Fibroblast of skin of left quadriceps (primary cell): ENCODE measurements at places on chromosomes 13 and 19.
A peak's percentile ranks its signal among the peaks of the same experiment; 100 is the strongest.

- no peak for DNase-seq
These were observed 11.0 kb downstream of the TSHZ3 start for GRCh38 chr19:31338069-31338776.

GRCh38 chr13:113226873-113227450 lies 17.5 kb downstream of the CUL4A start:
- DNase-seq, result no peak

DNA sequence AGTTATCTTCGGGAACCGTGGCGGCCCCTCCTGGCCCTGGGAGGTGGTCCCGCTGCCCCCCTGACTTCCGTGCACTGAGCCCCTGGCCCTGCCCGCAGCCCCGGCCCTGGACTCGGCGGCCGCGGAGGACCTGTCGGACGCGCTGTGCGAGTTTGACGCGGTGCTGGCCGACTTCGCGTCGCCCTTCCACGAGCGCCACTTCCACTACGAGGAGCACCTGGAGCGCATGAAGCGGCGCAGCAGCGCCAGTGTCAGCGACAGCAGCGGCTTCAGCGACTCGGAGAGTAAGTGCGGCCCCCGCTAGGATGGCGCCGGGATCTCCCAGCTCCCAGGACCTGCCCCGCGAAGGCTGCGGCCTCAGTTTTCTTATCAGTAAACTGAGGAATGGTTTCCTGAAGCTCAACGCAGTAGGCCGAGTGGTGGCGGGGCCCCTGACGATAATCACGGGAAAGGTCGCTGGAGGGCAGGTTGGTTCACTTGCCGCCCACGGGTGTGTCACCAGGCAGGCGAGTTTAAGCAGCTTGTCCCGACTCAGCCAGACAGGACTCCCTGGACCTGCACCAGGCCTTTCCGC lies 924 bp downstream of the RGCC start:
- DNase-seq, result no peak

GRCh38 chr13:112184851-112185371 lies 118.0 kb downstream of the SOX1 start:
- DNase-seq, result no peak

DNA sequence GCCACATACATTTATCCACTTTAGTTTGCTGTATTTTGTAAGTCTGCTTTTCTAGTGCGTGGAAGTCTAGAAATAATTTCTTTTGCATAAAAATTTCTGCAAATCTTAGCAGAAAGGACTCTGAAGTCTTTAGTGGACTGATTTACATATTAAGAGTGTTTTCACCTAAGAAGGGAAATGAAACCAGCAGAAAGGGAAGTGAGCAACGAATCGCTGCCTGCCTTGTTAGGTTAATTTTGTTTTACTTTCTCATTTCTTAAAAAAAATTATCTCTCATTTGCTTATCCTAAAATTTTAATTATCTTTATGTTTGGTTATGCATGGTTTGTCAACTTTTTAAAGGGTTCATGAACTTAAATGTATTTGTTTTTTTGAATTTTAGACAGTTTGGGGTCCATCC lies 767 bp upstream of the GPR18 start:
- DNase-seq, result no peak

DNA sequence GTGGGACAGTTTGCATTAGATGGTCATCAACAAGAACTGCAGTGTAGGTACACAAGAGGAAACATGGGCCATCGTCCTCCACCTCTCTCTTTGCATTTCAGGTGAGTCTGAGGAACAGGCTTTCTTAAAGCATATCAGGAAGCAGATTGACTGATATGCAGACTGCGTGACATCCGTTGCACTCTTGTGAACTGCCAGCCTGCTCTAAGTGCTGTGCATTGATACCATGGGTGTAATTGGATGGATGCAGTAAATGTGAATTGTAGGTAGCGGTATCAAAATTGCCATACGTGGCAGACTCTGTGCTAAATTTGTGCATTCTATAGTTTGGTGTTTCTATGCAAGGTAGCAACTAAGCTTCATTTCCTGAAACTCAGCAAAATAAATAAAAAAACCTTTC lies 1008.3 kb downstream of the EFNB2 start:
- DNase-seq, result no peak

DNA sequence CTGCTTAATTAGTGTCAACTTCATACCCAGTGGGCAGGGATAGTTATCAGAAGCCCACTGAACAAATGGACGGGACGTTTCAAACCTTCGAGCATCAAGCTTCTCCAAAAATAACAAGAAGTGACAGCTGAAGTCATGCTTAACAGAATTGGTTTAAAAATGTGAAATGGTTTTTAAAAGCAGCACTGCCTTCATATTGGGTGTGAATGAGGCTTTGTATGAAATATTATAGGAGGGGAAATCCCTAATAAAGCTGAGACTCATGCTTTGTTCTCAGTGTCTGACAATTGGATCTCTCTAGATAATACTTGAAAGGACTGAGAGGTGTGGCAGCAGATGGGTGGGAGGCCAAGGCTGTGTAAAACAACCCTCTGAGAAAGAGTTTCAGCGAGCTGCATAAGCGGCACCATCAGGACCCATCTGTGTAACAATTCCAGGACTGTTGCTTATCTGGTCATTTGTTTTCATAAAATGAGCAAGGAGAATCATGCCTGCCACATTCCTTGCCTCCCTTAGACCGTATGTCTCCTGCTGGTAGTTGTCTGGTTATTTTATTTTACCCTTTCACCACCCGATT lies 667.7 kb downstream of the DIAPH3 start:
- no peak for DNase-seq

DNA sequence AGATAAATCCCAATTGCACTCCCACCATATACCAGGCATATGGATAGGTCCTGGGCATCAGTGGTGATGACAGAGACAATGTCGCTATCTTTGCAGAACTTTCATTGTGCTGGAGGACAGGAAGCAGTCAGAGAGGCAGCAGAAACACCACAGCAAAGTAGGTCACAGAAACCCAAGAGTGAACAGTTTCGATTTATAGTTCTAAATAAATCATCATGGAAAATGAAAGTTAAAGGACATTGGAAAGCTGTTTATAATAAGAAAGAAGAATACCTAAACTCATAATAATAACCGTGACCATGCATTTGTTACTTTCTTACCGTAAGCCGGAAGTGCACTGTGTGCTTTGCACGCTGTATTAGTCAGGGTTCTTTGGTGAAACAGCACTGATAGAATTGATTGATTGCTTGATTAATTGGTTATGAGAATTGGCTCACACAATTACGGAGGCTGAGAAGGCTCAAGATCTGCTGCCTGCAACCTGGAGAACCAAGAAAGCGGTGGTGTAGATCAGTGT lies 38.9 kb downstream of the ALOX5AP start:
- DNase-seq, result no peak

- no peak for DNase-seq
These were observed 1.9 kb downstream of the TSHZ3 start for GRCh38 chr19:31347354-31347753.

DNA sequence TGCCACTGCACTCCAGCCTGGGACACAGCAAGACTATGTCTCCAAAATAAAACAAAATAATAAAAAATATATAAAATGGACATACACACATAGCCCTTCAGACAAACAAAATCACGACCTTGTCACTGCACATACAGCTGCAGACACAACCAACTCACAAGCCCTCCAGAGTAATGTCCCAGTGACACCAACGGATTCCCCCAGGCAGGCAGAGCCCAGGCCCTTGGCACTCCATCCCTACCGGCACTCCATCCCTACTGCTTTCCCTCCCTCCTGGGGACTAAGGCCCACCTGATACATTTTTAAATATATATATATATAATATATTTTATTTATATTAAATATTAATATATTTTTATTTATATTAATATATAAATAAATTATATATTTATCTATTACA lies 18.5 kb downstream of the ZNF101 start:
- no peak for DNase-seq

- DNase-seq, result no peak
These were observed 63.6 kb upstream of the FLT1 start for GRCh38 chr13:28558567-28558966.

- no peak for DNase-seq
These were observed 1.4 kb downstream of the SGCG start for GRCh38 chr13:23182142-23182541.

GRCh38 chr13:33863188-33863789 lies 45.3 kb downstream of the RFC3 start:
- no peak for DNase-seq

- DNase-seq, result no peak
These were observed 73.3 kb upstream of the FNDC3A start for GRCh38 chr13:48902368-48902767.

DNA sequence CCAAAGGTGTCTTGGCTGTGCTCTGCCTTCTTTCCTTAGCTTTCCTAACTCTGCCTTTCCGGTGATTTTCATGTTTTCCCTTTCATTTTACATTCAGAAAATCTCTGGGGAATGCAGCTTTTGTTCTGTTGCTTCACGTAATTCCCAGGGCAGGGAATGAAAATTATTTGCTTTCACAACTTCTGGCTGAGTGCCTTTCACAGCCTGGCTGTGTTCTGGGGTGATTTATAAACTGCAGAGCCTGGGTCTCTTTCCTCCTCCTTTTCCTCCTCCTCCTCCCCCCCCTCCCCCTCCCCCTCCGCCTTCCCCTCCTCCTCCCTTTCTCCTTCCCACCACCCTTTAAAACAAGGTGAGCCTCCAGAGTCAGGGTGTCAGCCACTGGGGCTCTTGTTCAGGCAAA lies 84.3 kb downstream of the RNASEH2B start:
- peak; percentile 44 for DNase-seq

DNA sequence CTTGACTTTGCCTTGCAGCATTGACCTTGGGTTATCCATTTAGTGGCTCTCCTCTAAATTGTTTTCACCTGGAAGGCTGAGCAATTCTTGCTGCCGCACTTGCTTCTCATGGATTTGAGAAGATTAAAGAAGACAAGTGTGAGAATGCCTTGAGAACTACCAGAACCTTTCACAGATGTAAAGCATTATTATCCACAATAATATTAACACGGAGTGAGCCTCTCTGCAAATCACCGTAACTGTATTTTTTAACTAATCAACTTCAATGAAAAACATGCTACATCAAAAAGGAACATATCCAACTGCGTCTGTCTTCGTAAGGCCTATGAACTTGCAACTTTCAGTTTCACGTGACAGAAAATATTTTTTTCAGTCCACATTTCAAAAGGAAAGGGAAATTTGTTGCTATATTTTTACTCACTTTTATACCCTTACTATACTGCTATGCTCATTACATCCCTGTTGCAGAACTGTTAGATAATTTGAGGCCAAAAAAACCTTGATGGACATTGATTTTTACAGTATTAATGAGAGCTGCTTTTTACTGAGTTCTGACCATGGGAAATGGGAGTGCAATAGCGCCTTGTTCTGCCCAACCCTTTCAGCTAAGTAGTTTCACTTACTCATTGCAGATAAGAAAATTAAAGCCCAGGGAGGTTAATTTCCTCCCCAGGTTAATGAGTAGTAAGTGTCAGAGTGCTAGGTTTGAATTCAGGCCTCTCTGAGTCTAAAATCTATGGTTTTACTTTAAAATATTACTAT lies 93.8 kb upstream of the RAP2A start:
- DNase-seq, result no peak

DNA sequence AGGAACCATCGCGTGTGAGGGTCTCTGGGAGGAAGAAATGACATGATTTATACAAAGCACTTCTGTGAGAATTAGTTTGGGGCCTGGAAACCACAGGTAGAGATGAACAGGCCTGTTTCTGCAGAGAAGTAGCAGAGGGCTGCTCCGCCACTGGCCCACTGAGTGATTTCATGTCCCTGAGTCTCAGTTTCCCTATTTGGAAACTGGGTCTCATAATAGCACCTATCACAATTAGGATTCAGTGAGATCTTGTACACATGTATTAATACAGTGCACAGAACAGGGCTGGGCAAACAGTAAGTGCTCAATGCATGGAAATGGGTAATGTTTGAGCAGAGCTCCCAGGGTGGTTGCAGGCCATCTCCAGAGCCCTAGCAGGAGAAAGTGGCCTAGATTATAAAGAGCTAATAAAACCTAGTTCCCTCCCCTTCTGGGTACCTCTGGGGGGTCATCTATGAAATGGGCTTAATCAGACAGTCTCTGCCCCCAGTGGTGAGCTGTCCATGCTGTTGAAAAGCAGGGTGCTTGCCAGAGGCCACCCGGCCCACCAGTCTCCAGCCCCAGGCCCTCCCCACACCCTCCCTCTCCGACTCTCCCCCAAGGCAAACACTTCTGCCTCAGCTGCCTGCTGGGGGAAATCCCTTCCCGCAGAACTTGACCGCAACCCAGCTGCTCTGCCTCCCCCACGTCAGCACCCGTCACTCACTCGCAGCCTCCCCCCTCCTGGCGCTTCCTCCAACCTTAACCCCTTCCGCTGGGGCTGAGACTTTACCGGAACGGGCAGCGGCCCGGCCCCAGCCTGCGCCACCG lies 4.5 kb downstream of the BCL3 start:
- peak; percentile 87 for DNase-seq

DNA sequence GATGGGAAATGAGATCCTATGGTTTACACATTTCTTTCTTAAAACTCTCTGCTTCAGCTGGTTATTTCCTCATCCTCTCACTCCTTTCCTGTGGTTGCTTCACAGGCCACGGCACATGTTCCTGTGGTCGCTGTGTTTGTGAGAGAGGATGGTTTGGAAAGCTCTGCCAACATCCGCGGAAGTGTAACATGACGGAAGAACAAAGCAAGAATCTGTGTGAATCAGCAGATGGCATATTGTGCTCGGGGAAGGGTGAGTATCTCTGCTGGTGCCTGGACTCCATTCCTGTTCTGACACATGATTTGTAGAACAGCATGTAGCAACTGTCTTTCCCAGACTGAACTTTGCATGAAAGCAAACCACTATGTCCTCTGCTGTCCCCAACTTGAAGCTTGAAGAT lies 254.2 kb downstream of the ITGBL1 start:
- peak; percentile 86 for DNase-seq

- DNase-seq, result no peak
These were observed 100.7 kb upstream of the OBI1 start for GRCh38 chr13:78759704-78760103.

DNA sequence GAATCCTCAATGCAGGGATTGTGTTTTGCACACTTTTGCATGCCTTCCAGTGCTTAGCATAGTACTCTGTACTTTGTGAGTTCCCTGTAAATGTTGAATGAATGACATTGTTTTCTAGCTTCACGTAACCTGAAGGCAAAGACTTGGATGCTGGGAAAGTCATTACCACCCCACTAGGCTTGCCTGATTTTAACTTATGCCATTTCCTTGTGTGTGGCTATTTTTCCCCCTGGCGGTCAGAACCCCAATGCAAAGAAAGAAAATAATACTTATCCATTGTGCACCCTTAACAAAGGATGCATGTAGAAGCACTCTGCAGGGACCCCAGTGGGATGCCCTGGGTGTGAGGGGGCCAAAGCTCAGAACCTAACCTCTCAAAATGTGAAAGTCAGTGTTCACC lies 1.2 kb upstream of the ENOX1 start:
- no peak for DNase-seq

DNA sequence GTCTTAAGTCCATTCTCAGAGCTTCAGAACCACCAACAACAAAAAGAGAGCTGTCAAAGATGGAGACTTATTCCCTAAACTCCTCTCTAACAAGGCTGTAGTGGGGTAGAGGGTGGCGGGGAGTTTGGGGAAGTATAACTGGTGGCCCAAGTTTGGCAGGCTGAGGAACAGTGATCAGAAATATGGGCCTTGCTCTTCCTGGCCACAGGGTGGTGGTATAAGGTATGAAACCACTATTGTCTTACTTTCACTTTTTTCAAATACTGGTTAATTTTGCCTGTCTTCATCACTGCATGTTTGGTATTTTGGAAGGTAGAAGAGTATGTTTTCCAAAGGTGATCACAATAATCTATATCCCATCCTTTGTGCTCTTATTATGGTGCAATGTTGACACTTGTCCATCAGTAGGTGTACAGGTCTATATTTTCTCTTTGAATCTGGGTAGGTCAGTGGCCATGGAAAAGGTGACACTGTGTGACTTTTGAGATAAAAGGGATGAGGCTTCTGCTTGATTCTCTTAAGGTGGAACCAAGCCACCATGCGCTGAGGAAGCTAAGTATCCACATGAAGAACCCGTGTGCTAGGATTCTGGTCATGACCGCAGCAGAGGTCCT lies 23.2 kb upstream of the GPC5 start:
- peak; percentile 2 for DNase-seq
